ENCODE measurements at places on chromosomes 16 and 17.

DNA sequence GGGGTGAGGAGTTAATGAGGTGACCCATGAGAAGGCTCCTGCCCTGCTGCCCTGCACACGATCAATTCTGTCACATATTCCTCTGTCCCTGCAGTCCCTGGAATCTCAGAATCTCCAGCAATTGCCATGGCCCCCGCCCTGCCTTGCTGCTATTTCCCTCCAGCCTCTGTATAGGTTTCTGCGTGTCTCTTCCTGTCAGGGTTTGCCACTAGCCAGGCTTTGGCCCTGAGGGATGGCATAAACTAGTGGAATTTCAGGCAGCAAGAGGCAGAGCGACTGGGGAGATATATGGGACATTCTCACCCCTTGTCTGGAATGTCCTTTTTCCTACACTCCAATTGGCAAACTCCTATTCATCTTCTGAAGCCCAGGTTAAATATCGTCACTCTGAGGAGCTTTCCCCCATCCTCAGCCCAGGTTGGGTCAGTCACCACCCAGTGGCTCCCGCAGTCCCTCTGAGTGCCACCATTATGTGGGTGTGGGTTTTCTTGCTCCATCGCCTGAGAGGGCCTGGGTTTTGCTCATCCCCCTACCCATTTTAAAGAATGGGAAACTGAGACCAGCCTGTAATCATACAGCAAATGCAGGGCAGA lies 15.5 kb upstream of the NATD1 start:
- DNase-seq, result no peak

DNA sequence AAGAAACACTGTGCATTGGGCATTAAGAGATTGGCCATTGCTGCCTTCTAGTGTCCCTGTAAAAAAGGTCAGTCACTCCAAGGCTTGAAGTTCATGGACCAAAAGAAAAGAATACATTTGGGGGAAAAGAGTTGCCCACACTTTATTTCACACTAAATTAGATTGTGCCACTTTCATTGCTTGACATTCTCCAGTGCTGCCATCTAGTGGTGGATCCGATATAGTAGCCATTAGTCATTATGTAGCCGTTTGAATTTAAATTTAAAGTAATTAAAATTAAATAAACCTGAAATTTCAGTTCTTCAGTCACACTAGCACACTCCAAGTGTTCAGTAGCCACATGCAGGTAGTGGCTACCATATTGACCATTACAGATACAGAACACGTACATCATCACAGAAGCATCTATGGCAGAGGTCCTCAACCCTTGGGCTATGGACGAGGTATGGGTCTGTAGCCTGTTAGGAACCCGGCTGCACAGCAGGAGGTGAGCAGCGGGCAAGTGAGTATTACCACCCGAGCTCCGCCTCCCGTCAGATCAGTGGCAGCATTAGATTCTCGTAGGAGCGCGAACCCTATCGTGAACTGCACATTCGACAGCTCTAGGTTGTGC lies 21.9 kb upstream of the CDH5 start:
- no peak for DNase-seq

- DNase-seq, result no peak
Measured at GRCh38 chr17:73548620-73549311, 95.5 kb downstream of the SDK2 start.

- no peak for DNase-seq
Measured at GRCh38 chr17:6509031-6509771, 47.2 kb downstream of the PITPNM3 start.

GRCh38 chr17:3695129-3695722 lies 729 bp downstream of the P2RX5 start:
- DNase-seq, result no peak

DNA sequence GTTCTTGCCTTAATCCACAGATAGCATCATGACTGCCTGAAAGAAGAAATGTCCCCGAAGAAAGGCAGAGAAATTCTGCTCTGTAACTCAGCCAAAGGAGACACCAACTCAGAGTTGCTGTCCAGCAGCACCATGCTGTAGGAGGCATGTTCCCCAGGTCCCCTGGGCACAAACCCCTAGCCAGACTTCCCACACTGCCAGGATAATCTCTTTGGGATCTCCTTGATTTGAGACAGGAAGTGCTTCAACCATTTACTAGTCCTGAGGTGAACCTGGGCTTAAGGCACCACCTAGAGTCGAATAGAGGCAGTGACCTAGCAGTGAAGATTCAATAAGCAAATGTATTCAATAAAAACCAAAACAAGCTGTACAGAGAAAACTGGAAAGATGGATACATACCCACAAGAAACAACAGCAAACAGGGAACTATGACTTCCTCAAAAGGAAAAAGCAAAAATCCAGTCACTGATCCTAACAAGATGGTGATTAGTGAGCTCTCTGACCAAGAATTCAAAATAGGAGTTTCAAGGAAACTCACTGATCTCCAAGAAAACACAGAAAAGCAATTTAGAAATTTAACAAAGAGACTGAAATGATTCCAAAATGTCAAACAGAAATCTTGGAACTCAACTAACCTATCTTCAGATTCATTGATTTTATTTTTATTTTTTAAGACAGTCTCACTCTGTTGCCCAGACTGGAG lies 5.7 kb downstream of the OR4D2 start:
- peak; percentile 28 for DNase-seq

DNA sequence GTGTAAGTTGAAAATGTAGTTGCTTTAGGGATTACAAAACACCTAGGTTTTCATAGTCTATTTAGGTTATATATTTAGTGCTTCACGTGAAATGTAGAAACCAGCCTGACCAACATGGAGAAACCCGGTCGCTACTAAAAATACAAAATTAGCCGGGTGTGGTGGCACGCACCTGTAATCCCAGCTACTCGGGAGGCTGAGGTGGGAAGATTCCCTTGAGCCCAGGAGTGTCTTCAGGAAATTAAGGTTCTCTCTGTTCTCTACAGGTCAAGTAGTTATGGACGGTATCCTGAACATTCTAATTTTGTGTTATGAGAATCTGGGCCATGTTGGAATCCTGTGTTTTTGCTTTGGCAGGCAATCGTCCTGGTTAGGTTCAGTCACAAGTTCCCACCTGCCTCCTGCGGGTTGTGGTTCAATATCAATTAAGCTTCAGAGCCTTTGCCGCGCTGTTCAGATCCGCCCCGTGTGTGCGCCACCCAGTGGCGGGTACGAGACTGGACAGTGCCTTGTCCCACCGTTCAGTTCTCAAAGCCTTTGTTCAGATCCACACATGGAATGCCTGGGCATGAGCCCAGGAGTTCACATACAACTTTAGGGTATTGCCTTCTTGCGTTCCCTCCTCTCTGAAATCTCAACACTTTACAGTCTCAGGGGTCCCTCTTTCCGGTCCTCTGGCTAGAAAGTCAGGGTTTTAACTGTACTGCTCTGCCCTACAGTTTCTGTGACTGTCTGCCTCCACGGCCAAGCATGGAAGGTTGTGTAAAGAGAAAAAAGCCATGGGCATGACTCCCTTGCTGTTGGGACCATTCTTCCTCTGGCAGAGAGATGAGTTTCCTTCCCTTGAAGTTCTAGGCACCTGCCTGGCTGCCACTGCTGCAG lies 41.7 kb downstream of the HEATR6 start:
- DNase-seq, result peak; percentile 73

DNA sequence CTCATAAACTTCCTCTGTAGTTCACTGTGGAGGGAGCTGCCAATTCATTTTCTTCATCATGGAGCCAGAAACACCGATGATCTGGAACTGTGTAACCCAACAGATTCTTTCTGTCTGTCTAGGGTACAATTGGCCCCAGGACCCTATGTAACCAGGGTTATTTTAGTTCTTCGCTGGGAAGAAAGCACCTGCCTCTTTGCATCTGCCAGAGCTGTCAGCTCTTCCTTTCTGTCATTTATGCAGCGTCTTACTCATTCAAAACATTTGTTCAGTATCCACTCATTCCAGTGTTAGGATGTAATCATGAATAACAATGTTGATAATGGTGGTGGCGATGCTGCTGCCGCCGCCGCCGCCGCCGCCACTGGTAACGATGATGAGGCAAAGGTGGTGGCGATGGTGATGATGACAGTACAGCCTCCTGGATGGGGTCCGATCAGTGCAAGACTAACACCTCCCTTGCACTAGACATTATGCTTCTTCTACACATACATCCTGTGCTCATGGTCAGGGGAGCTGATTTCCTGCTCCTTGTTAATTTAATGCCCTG lies 46.1 kb downstream of the IRX5 start:
- no peak for DNase-seq

- no peak for DNase-seq
Measured at GRCh38 chr16:74909665-74910064, 75.3 kb downstream of the WDR59 start.

DNA sequence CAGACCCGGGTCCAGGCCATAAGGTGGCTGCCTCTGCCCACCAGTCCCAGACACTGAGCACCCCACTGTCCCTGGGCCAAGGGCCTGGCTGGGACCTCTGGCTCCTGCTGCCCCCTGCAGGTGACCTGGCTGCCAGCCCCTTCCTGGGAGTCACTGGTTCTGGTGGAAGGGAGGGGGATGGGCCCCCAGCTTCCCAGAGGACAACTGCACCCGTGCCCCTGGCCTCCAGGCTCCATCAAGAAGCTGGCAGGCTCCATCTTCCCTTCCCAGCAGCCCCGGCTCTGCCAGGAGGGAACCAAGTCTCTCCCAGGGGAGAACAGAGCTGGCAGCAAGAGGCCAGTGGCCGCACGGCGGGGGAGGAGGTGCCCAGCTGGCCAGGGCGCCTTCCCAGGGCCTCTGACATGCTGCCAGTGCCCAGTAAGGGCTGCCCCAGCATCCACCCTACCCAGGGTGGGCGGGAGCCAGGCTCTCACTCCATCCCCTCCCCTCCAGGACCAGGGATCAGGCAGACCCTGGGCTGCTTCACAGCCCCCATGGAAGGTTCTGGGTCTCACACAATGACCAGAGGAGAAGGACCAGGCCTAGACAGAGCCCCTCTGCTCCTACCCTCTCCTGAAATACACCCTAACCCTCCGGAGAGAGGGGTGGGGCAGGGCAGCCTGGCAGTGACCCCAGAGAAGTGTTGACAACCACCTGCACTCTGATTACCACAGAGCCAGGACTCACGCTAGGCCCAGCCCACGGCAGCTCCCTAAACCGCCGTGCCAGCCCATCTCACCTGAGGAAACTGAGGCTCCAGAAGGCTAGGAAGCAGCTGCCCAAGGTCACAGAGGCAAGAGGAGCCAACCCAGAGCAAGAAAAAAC lies 3.6 kb downstream of the CLUH start:
- no peak for DNase-seq

DNA sequence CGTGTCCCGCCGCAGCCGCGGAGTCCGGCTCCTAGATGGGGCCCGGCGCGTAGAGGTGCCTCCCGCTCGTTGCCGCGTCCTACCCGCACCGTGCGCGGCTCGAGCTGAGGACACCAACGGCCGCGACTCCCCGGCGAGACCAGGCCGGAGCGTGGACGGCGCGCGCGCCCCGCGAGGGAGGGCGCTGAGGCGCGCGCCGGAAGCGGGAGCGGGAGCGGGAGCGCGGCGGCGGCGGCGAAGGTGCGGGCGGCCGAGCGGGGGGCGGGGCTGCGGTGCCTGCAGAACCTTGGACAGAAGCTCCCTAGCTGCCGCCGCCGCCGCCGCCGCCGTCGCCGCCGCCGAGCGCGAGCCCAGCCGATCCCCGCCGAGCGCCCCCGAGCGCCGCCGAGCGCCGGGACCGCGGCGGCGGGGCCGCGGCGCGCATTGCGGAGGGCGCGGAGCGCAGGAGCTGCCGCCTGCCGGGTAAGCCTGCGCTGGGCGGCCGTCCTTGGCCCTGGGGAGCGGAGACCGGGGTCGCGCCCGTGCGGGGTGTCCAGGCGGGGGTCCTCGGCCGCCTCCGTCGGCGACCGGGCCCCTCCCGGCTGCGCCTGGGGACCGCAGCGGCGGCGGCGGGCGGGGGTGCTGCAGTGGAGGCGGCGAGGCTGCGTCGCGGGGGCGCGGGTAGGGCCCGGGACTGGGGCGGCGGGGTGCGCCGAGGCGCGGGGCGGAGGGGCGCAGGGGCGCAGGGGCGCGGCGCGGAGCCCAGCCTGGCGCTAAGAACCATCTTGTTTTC lies at the start of gene CDK5R1:
CDK5R1 (plus strand) TSS at position 293 of the 772 bp plus-strand sequence. CDS start 628 bp downstream, outside the sequence.
- peak; percentile 91 for DNase-seq

- no peak for DNase-seq
Measured at GRCh38 chr17:63641692-63642448, 19.7 kb downstream of the MAP3K3 start.

DNA sequence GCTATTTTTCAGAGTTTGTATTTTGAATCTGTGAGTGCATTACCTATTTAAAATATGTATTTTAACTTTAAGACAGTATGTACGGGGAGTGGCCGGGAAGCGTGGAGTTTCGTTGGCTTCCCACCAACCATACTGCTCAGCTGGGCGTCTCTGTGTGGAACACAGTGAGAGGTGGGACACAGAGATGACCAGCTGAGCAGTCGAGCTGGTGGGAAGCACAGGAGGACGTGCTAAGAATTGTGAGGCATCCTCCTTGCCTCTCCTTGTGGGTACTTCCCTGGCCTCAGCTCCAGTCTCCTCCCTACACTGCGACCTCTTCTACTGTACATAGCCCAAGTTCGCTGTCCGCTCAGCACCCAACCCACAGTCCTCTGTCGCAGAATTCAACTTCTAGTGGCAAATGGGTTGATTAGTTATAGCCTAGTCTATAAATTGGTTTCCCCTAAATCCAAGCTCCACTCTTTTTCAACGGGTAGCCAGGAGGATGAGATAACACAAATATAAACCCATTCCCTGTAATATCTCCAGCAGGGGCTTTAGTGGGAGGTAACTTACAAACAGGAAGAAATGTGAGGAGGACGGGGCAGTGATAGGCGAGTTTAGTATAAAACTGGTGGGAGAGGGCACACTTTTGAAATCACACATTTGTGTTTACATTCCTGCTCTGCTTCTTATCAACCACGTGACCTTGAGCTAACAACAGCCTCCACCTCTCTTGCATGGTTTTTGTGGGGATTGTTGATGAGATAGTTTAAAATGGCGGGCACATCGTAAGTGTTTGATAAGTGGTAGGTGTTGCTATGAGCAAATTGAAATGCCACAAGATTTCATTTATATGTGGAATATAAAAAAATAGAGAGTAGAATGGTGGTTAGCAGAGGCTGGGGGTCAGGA lies 211.9 kb upstream of the HS3ST3A1 start:
- DNase-seq, result no peak

DNA sequence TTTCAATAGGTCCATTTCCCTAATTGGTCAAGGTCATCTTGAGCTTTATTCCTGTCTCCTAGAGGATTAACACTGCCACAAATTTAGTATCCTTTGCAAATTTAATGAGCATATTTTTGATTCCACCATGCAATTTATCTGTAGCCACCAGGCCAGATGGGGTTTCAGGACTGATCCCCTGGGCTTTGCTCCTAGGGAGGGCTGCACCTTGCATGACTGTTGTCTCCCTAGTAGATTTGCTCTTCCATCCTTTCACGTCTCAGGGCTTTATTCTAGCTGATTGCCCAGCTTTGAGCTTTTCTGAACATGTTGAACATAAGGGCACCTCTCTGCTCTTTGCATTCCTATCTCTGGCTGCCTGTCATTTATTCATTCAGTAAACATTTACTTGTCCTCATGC lies 7.7 kb upstream of the KCNH6 start:
- DNase-seq, result no peak

DNA sequence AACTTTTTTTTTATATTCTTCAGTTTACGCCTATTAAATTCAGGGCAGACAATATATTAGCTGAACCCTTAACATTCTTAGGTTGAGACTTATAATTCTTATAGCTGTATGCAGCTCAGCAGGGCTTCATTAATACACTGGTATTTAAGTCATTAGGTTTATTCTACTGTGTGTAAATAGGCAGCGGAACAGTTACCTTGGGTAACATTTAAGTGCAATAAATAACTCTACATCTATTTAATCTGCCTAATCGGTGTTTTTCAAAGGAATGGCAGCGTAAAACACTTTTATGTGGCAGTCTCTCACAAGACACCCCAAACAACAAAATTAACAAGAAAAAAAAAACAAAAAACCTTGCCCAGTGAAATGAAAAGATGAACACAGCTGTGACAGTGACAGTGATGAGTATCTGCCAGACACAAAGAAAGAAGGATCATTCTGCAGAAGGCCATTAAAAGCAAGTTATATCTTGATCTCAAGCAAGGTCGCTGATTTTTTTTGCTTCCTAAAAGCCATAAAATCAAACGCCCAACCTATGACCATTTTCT lies 32.6 kb downstream of the KCNJ2 start:
- no peak for DNase-seq

All from NCI-H774 (cell line).